ENCODE measurements at places on chromosomes 5 and 9.
A peak's percentile ranks its signal among the peaks of the same experiment; 100 is the strongest.

DNA sequence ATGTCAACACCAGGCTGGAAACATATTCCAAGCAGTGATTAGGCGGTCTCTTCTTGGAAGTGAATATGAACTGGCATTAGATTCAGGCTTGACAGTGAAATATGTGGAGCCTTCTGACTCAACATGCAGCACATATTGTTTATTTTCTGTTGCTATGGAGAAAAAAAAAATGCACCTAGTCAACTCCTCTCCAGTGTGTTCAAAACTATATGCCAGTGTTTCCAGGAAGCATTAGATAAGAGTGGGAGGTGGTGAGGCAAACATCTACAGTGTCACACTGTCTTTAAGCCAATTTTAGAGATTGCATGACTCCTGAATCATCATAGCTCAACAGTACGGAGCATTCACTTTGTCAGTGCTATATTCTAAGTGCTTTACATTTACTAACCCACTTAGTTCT is 117.9 kb downstream of the HCN1 start:
- no peak for DNase-seq

GRCh38 chr9:127903557-127904475 is 4.4 kb upstream of the ST6GALNAC6 start:
- DNase-seq: no peak

GRCh38 chr5:107435061-107435460 is 235.7 kb downstream of the EFNA5 start:
- no peak for DNase-seq

DNA sequence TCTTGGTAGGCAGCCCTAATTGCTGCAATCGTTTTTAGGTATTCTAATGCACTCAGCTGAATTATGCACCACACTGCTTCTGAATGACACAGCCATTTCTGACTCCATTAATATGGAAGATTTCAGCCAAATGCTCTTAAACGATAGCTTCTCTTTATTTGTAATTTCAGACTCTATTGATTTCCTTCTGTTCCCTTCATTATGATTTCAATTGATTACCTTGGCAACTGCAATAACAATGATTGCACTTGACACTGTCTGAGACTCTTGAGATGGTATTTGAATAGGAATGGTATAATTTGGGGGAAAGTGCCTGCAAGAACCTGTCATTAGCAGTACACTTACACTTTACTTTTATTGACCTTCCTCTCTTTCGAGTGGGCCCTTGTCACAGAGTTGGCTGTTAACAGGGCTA is 296.1 kb upstream of the DMAC1 start:
- peak; percentile 100 for DNase-seq

- no peak for DNase-seq
Observed at GRCh38 chr5:96084874-96085506, 123.3 kb upstream of the ELL2 start.

- no peak for DNase-seq
Observed at GRCh38 chr5:1832511-1833250, 31.5 kb downstream of the NDUFS6 start.

GRCh38 chr5:126450346-126450745 is 27.1 kb downstream of the GRAMD2B start:
- no peak for DNase-seq

GRCh38 chr9:36173861-36174260 is 4.7 kb downstream of the CCIN start:
- DNase-seq: no peak

DNA sequence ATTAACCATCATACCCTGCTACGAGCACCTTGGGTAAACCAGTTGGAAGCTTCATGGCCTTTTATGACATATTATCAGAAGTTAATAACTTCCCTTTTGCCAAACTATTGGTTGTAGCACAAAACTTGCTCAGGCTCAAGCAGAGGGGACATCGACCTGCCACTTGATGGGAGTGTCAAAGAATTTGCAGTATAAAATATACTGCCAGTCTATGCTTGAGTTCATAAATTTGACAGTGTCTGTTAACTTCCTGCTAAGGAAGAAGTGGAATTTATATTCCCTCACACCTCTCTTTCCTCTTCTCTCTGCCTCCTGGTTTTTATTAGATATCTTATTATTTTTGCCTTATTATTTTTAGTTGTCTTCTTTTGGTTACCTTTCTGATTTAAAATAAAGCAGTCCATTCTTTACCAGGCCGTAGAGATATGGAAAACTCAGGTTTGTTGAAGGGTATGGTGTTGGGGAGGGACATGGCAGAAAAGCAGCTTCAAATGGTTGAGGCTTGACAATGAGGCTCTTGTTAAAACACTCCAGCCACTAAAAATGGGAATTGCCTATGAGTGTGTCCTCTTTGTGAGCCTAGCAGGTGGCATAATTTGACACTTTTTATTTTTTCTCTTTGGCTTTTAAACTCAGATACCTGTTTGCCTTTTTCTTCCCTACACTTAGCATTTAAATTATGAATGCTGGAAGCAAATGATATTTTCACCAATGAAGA is 298.0 kb downstream of the DOCK8 start:
- DNase-seq: peak; percentile 50

DNA sequence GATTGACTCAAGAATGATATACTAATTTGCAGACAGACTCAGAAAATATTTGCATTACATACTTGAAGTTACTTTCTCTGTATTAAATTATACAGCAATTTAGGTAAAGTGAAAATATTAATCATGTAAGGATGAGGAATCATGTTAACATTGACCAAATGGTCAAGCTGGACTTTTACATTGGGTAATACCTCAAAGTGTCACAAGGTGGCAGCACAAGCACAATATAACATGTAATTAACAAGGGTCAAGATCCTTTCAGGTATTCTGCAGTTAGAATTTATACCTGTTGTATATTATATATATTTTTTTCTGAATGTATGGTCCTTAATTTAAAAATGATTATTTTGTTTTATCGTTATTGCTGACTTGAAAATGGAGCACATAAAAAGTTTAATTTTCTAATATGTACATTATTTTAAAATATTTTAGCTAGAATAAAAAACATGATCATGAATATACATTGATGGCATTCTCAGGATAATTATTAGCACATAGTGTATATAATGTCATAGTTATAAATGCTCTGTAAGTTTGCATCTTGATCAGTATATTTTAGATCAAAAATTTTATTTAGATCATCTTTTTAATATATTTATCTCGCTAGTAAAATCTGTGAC is 8.6 kb downstream of the HAPLN1 start:
- peak; percentile 15 for DNase-seq

DNA sequence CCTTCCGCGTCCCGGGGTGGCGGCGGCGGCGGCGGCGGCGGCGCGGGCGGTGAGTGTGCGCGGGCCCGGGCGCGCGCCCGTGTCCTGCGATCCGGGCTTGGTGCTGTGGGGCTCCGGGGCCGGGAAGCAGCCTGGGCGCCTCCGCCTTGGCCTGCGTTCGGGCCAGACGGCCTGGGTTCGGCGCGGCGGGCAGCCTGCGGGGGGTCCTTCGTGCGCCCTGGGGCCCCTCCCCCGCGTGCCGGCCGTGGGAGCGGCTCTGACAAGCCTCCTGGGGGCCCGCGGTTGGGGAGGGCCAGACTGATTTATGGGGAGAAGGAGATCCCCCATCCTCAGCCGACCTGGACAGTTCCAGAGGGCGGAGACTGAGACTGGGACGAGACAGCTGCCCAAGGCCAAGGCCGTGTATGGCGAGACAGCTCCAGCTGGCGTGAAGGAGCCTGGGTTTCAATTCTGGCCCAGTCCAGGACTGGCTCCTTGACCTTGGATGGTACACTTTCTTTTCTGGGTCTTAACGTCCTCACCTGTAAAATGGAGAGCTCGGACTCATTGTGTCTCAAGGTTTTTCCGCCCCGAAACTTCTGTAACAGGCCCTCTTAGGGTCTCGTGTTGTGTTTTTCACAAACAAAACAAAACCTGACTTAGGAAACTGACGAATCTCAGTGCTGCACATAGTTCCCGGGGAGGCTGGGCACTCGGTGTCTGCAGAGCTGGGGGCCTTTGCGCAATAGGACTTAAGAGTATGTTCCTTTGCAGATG is 603 bp downstream of the TMEM268 start:
- peak; percentile 76 for DNase-seq

- peak; percentile 80 for DNase-seq
Observed at GRCh38 chr5:74409166-74409706, 231.3 kb downstream of the ENC1 start.

DNA sequence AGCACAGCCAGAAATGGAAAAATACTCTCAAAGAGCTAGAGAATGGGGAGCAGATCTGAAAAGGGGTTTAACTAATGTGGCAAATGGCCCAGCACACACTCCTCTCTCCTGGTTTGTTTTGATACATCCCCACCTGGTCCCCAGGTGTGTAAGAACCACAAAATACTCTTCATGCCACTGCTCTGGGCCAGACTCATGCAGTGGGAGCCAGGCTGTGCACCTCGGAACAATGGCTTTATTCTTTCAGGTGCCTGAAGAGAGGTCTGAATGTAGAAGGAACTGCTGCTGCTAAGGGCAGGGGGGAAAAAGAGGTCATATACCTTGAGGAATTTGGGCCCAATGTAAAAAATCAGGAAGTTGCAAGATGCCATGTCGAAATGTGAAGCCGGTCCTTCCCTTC is 123.9 kb upstream of the ADAMTSL1 start:
- DNase-seq: no peak

DNA sequence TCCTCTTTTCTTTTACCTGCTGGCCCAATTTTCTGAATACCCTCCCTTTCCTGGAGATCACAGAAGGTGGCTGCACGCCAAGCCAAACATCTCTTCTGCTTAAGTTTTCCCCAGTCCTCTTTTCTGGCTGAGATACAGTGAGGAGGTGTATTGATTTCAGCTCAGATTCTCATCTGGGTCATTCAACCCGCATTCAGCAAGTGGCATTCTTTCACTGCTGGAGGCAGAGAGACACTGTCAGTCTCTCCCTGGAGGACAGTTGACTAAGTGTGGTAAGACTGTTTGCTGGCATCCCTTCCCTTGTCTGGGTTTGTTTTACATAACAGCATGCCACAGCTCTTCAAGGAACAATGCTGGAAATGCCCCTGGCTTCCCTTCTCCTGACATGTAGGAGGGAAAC is 60.5 kb downstream of the GABRG2 start:
- DNase-seq: no peak

- no peak for DNase-seq
Observed at GRCh38 chr9:28287455-28287854, 714.2 kb upstream of the C9orf72 start.

- no peak for DNase-seq
Observed at GRCh38 chr5:17058438-17058837, 122.3 kb upstream of the MYO10 start.

GRCh38 chr5:6362846-6363245 is 15.5 kb downstream of the MED10 start:
- DNase-seq: peak; percentile 9

GRCh38 chr9:133768859-133769510 is 30.8 kb upstream of the SARDH start:
- no peak for DNase-seq

- DNase-seq: no peak
Observed at GRCh38 chr5:123098767-123099513, 9.9 kb downstream of the PRDM6 start.

DNA sequence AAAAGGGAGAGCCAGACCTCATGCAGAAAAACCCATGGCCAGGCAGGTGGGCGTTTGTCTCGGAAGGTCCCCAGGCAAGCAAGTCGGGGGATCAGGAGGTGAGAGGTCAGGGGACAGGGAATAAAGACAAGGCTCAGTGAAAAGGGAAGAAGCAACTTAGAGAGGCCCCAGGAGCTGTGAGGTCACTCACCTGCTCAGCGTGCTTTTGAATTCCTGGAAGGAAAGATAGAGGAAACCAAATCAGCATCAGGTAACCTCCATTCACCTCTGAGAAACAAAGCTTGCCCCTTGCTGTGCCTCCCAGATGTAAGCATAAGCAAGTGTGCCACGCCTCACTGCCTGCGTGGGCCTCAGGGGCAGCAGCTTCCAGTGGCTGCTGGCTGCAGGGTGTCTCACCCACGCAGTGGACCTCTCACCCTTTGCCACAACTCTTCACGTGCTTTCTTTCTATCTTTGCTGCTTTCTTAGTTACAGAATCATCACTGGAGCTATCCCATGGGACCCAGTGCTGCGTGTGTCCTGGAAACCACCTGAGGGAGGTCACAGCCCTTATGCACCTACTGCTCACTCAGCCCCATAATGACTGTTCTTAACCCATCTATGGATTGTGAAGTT is 6.0 kb downstream of the TRIM7 start:
- DNase-seq: no peak

- DNase-seq: peak; percentile 61
Observed at GRCh38 chr5:132190161-132190817, 37.4 kb downstream of the P4HA2 start.

DNA sequence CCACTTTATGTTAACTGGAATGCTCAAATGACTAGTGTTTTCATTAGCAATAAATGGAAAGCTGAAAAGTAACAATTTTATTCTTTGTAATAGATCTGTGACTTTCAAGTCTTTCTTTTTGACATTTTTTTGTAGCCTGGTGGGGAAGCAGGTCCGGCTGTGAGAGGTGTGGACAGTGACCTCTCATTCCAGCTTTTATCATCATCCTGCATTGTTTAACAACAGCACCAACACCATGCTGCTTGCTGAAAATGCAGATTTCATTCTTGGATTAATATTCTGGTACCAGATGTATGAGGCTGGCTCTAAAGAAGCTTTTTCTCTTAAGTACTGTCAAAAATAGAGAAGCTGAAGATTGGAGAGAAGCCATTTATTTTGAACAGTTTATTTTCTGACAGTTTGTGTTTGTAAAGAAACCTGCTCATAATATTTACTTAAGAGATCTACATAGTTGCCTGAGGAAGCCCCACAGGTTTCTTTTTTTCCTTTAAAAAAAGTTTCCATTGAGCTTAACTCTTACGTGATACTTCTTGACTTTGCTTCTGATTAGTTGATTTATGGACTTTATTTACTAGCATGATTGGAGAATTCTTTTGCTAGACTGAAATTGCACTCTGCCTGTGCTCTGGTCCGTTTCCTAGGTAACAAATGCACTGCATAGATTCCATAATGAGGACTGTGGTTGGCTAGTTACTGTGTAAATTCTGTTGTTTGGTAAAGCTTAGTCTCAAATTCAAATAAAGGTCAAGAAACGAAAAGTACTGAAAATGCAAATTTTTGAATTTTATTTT is 3.4 kb downstream of the KIAA1958 start:
- DNase-seq: no peak

DNA sequence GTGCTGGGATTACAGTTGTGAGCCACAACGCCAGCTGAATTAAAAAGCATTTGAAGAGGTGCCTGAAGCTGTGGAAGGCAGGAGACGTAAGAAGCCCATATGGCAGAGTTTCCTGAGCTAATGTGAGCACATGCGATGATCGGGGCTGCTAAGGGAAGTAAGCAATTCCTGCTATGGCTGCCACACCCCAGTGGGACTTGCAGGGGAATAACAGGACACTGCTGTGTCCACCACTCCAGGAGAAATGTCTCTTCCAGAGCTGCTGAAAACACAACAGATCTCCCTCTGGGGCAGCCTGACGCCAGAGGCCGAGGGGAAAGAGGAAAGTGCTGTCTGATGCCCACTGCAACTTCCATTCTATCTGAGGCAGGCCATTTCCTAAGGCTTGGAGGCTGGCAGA is 46.2 kb upstream of the ANKRD55 start:
- no peak for DNase-seq
